ENCODE measurements at places on chromosomes 13 and 19. TPM values are rescaled to one million over a fixed set of nuclear protein-coding genes. Genes with fewer than 3 reads are reported as not detected.

Gene NLRP9
- polyA plus RNA-seq: not detected

GRCh38 chr13:46982856-46983582 lies 86.2 kb upstream of the HTR2A start:
- no peaks in the 10 kb centered on the region for H3K27me3 ChIP-seq
- peak overlapping the region; percentile 33 for H3K27ac ChIP-seq
- peaks cover 26% of the 10 kb centered on the region for H3K4me1 ChIP-seq
- H3K36me3 ChIP-seq: no peaks in the 10 kb centered on the region

Gene MYO1F
- polyA plus RNA-seq: 76.3 TPM

GRCh38 chr19:1811472-1811894 lies 593 bp downstream of the ATP8B3 start:
- peak; percentile 51 for DNase-seq
- peaks cover 9% of the 10 kb centered on the region for H3K4me1 ChIP-seq
- peaks cover 12% of the 10 kb centered on the region for H3K36me3 ChIP-seq
- no peak overlapping the region for H3K4me3 ChIP-seq

Gene CCDC70
- not detected for polyA plus RNA-seq

All from B cell (primary cell).